ENCODE measurements at places on chromosomes 1 and 21.

GRCh38 chr1:37765916-37766664 is 1.2 kb upstream of the EPHA10 start:
- DNase-seq, result peak; percentile 27

GRCh38 chr1:24505816-24506215 is 3.2 kb downstream of the RCAN3 start:
- no peak for DNase-seq

DNA sequence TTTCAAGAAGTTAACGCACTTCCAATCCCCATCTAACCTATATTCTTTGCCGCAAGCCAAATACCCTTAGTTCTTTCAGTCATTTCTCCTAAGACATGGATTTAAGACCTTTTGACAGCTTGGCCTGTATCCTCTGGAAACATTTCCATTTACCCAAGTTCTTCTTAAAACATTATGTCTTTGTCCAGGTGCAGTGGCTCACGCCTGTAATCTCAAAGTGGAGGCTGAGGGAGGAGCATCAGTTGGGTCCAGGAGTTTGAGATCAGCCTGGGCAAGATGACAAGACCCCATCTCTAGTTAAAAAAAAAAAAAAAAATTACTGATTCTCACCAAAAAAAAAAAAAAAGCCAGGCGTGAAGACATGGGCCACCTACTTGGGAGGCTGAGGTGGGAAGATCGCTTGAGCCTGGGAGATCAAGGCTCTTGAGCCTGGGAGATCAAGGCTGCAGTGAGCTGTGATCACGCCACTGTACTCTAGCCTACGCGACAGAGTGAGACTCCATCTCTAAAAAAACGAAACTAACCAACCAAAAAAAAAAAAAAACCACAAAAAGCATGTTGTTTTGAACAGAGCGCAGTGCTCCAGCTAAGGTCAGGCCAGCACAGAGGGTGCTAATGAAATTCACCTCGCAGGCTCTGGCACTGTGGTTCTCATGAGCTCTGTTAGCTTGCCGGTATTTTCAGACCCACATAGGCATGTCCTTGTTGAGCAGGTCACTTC is 36.0 kb downstream of the NUAK2 start:
- DNase-seq, result no peak

DNA sequence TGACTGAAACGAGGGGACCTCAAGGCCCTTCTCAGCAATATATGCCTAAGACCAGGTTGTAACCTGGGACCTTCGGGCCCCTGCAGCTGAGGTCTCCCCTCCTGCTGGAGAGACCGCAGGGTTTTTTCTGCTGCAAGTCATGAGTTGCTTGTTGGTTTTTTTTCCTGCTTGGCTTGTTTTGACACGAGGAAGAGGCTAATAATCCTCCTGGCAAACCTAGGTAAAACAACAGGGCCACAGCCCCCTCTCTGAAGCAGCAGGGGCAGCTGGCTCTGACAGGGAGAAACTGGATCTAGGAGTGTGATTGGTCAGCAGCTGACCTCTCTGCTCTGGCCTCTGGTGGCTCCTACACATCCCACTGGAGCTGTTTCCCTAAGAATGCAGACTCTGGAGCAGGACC is 69.0 kb downstream of the CD34 start:
- no peak for DNase-seq

DNA sequence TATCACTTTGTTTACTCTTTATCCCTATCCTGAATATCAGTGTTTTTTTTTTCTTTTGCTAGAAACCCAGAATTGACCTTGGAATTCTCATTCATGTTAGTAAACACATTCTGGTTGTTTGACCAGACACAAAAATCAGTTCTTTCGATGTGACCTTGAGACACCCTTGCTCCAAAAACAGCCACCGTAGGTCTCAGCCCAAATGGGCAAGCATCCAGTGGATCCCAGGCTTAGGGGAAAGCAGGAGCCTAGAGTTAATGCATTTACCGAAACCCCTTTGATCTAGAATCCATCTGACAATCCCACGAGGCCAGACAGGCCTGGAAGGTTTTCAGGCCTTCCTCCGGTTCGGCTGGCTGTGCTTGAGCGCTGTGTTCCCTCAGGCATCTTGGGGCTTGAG is 47.6 kb downstream of the IRF2BP2 start:
- DNase-seq, result no peak

GRCh38 chr1:71464016-71464415 is 383.2 kb upstream of the ZRANB2 start:
- DNase-seq, result no peak

DNA sequence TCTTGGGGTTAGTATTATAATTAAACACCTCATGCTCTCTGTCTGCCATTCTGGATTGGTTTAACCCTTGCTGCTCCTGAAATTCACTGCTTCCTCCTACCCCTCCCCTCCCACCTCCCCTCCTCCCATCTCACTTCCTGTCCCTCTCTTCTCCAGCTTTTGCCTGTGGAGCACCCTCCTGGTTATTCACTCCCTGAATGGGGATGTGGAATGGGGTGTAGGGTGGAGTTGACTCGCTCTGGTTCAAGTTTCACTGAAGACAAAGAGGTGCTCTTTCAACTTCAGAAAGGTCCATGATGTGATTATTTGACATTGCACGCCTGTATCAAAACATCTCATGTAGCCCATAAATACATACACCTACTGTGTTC is 160.5 kb downstream of the PLXNA2 start:
- DNase-seq, result no peak

GRCh38 chr1:107870696-107871095 is 94.3 kb downstream of the VAV3 start:
- DNase-seq, result no peak

DNA sequence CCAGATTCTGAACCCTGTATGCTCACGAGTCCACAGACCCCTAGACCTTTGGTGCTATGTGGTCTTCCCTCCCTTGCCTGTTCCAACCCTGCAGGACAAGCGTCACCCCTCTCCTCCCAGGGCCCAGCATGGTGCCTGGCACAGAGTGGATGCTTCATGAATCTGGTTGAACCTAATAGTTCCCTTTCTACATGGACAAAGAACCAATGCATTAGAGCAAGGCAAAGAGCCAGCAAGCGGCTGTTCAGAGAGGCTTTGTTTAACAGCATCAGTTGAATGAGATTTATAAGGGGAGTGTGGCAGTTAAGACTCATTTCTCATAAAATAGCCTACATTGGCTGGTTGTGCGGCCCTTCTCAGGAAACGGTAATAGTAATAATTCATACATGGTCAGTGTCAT is 14.9 kb downstream of the SLC26A9 start:
- DNase-seq, result peak; percentile 66

DNA sequence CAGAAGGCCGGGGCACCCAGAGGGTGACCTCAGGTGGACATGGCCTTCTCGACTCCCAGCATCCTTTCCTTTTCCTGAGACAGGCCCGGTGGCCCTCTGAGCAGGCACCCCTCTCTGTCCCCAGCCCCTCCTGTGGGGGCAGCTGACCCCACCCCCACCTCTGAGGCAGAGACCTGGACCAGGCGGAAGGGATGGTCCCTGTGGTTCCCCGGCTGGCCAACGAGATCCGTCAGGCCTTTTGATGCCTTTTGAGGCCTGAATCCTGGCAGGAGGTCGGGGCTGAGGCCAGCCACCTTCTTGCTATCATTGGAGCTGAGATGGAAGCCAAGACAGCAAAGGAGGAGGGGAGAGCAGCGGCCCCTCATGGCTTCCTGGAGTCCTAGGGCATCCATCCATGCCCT is 50.2 kb upstream of the ACTRT2 start:
- DNase-seq, result no peak

- no peak for DNase-seq
Measured at GRCh38 chr1:21313203-21313885, 23.1 kb upstream of the ECE1 start.

DNA sequence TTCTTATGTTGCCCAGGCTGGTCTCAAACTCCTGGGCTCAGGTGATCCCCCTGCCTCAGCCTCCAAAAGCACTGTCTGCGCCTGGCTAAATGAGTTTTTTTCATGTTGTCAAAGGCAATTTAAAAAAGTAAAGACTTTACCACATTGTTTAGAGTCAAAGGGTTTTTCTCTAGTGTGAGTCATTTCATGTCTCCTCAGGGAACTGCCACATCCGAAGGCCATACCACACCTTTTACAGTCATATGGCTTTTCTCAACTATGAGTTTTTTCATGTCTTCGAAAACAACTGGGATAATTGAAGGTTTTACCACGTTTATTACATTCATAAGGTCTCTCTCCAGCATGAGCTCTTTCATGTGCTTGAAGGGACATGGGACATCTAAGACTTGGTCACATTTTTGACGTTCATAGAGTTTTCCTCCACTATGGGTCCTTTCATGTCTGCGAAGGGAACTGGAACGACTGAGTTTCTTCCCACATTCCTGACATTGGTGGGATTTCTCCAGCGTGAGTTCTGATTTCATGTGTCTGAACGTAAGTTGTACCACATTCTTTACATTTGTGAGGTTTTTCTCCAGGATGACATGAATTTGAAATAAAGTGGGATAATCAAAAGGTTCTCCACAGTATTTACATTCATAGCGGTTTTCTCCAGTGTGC is 65.6 kb downstream of the UCHL5 start:
- no peak for DNase-seq

DNA sequence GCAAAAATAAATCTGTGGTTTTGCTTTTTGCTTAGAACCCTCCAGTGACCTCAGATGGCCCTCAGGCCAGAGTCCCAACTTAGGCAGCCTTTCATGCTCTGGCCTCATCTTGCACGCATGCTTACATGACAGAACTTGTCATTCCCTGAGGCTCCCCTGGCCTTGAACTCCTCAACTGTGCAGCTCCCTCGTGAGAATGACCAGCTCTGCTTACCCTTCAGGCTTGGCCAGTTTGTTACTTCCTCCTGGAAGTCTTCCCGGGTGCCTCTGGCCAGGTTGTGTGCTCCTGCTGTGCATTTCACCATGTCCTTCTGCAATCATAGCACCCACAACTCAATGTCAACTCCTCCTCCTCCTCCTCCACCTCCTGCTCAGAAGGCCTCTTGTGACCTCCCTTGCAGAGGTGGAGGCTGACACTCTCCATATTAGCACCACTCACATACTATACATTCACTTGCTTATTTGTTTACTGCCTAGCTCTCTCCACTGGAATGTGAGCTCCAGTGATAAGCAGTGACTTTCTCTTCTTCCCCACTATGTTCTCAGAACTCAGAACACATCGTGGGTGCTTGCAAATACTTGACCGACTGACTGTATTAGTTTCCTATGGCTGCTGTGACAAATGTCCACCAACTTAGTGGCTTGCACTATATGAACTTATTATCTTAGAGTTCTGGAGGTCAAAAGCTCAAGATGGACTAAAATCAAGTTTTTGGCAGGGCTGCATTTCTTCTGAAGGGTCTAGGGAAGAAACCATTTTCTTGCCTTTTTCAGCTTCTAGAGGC is 41.9 kb downstream of the RCSD1 start:
- DNase-seq, result no peak

DNA sequence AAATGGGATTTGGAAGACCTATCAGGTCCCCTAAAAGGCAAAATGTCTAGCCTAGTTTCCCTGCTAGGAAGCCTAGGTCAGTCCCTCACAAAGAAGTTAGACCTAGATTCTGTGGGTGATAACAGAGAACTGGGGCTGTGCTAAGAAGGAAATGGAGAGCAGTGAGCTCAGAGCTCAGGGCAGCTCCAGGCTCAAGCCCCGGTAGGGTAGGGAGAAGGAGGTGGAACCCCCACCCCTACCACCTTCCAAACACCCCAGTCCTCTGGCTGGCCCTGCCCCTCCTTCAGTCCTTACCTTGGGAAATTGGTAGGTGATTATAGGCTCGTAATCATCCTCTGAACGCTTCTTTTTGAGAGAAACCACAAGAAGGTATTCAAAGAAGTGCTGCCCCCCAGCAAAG is 1.1 kb downstream of the DENND2D start:
- DNase-seq, result no peak

Data from occipital lobe (tissue), 3 donors.